Activated CD8-positive, alpha-beta T cell treated with anti-CD3 and anti-CD28 coated beads for 36 hours (primary cell): ENCODE measurements at places on chromosomes 13 and 19. TPM values are rescaled to one million over a fixed set of nuclear protein-coding genes. Genes with fewer than 3 reads are reported as not detected.

DNA sequence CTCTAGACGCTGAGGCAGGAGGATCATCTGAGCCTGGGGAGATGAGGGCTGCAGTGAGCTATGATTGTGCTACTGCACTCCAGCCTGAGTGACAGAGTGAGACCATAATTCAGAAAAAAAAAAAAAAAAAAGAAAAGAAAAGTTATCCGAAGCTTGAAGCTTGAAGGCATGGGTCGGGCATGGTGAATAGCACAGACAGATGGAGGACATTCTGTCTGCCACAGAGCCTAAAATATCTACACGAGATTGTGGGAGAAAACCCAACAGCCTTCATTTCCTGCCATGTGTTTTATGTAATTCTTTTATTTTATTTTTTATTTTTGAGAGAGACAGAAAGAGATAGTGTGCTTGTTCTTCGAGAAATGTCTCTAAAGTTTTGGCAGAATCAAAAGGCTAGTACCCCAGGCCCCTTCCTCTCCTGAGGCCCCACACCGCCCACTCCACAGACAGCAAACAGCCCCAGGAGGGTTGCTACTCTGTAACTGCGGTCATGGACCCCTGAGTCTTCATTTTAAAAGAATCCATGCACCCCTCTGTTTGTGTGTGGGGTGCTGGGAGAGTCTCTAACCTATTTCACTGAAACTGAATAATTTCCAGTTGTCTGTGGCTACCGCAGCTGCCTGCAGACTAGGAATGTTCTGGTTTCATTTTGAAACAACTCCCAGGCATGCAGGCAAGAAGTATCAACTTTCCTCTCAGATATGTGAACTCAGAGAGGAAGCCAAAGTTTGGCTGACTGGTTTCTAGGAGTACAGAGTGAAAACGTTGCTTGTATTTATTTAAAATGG, 38.4 kb upstream of the RCBTB2 start:
- DNase-seq: no peak

- DNase-seq: no peak
Observed at GRCh38 chr13:48908381-48909055, 67.2 kb upstream of the FNDC3A start.

GRCh38 chr13:94813920-94814475, 101.7 kb upstream of the SOX21 start:
- DNase-seq: no peak

DNA sequence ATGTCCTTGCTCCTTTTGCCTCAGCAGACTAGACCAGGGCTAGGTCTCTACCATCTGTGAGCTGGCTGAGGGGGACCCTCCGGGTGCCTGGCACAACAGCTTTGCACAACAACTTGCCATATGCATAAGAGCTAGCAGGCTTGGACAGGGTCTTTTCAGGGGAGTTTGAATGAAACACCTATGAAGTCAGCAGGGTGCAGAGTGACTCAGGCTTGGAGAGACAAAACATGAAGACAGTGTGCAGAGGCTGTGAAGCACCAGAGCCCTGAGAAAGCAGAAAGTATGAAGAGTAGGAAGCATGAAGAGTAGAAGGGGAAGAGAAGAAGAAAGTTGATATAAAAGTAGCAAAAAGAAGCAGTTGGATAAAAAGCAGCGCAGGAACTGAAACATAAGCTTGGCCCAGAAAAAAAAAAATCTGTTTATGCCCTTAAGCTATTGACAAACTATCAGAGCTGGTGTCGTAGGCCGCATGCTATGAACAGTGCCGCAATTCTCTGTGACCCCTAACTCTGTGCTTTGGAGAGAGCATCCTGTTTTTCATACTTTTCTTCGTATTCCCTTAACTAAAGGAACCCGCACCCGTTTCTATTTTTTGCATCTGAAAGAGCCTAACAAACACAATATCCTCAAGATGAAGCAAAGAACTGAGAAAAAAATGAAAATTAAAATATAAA, 52.7 kb upstream of the FAM216B start:
- no peak for DNase-seq

- DNase-seq: no peak
Observed at GRCh38 chr19:1361601-1362386, 21.9 kb upstream of the NDUFS7 start.

CRLF1 gene
- not detected for total RNA-seq

SLC17A7 gene
- not detected for total RNA-seq

UPK1A gene
- 2.2 TPM for total RNA-seq
